Lower leg skin (tissue), 4 donors: ENCODE measurements at places on chromosomes 2 and 18. TPM values are rescaled to one million over a fixed set of nuclear protein-coding genes. Genes with fewer than 3 reads are reported as not detected.

GRCh38 chr2:439556-440402 is 151.9 kb upstream of the ALKAL2 start:
- no peak for DNase-seq

- no peak for DNase-seq
Measured at GRCh38 chr2:238465487-238466242, 38.9 kb downstream of the ASB1 start.

- no peak for DNase-seq
Measured at GRCh38 chr2:82795446-82795845, 1663.6 kb downstream of the SUCLG1 start.

GRCh38 chr2:53373126-53373525 is 394.5 kb upstream of the CHAC2 start:
- no peak for DNase-seq

Gene PKDCC
- total RNA-seq, result 13.3 TPM

Gene CPLX4
- total RNA-seq, result not detected

Gene NPAS2
- 75.5 TPM for total RNA-seq
